ENCODE measurements at places on chromosomes 6 and 20.

DNA sequence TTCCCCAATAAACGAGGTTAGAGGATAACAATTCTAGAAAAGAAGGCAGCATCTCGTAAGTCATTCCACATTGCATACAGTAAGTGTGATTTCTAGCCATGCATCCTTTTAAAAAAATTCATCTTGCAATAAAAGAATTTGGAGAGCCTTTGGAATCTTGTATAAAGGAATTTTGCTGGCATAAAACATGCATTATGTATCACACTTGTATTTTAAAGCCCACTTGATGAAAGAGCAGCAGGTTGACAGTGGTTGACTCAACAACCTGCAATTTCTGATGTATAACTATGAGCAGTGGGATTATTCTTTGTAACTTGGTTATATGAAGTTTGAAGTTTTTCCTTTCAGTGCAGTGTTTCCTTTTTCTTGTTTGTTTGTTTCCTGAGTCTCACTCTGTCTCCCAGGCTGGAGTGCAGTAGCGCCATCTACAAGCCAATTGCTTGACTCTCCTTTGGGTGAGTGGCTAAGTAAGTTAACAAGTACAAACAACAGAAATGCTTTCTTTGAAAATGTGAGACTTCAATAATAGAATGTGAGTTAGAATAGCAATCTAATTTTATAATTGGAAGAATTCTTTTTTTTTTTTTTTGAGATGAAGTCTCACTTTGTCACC is 39.9 kb downstream of the JARID2 start:
- no peak for DNase-seq

DNA sequence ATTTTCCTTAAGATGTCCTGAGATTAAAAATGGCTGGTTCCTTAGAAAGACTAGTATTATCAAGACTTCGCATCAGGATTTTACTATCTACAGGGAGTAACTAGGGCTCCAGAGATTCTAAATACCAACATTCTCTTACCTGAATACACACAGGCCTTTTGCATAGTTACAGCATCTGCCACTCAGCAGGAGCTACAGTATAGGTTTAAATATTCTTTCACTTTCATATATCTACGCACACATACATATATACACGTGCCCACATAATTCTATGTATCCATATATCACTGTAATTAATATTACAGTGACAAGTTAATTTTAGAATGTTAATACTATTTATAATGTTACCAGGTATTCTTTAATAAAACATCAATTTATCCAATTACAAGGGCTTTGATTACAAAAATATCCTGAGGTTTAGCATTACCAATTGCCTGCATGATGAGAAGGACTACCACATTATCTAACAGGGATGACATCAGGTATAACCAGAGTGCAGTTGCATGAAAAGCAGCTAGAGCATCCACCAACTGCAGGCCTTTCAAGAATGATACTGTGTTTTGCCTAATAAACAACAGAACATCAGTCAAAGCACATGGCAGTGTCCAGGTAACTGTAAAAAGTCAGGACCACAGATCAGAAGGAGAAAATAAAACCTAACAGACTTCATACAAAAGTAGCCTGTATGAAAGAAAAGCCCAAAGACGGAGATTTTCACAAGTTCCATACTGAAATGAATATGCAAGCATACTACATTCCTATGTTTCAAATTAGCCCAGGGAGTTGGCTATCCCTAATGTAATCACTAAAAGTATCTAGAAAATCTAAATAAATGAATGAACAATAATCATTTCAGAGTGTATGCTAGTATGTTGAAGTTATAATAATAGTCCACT is 268.7 kb downstream of the PTPRK start:
- no peak for DNase-seq

DNA sequence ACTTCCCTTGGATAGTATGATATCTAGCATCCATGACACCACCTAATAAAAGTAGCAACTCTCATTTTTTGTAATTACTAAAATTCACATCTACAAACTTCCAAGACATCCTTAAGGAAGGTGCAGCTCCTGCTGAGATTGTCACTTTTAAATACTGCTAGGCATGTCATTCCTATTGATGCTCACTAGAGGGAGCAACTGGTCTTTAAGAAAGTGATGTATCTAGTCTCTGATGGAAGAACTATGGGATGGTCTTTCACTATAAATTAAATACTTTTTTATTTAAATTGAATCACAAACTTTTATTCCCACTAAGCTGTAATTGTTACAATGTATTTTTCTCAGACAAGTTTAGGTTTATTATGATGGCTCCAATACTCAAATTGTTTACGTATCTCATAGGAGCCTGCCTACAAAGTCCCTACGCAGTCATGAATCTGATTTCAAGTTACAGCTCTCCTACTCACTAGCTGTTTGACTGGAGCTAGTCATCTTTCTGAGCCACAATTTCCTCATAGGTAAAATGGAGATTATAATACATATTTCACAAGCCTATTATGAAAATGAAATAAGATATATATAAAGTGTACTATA is 8.1 kb upstream of the TSPYL1 start:
- DNase-seq = no peak

DNA sequence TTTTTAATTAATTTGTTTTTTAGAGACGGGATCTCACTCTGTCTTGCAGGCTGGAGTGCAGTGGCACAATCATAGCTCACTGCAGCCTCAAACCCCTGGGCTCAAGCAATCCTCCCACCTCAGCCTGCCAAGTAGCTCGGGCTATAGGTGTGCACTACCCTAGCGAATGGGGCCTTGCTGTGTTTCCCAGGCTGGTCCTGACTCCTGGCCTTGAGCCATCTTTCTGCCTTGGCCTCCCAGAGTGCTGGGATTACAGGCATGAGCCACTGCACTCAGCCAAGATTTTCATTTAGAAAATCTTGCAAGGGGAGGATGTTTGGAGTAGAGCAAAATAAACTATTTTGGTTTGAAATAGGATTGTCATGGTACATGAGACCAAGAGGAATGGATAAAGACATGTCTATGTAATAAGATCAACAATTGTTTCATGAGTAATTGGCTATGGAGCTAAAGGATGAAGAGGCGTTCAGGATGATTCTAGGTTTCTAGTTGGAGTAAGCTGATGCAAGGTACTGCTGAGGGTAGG is 237.8 kb downstream of the UST start:
- no peak for DNase-seq

DNA sequence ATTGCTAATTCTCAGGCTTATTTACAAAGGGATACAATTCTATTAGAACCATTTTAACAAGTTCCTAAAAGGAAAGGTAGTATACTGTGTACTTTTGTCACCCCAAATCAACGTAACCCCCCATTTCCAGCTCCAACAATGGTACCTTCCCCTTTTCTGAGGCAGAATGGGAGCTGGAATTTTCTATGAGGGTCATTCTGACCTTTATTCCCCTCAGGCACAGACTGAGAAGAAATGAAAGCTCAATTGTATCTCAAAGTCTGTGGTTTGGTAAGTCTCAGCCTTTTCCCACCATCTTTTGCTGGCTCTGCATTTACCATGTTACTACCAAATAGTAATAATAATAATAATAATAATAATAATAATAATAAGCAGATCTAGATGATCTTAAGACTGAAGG is 571.0 kb downstream of the RNF144B start:
- DNase-seq = no peak

Measured in caudate nucleus (tissue), 63 donors.